T-helper 17 cell (primary cell): ENCODE measurements at places on chromosomes 6 and 20. TPM values are rescaled to one million over a fixed set of nuclear protein-coding genes. Genes with fewer than 3 reads are reported as not detected.

PTCRA gene
- 35.0 TPM for total RNA-seq

LAMA5 gene
- total RNA-seq: 0.50 TPM

DNA sequence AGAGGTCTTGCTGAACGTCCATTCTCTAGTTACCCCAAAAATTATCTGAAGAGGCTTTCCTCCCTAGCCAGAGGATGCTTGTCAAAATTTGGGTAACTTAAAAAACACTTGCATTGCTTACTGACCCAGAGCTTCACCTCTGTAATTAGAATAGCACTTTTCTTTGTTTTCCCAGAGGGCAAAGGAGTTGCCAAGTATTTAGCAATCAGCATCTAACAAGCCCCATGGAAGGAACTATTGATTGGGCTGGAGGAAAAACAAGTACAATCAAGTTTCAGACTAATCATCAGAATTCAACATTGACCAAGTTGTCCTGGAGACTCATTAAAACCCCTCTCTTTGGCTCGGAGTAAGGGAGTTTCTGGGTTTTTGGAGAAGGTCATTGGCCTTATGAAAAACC lies 226.4 kb downstream of the TBC1D7 start:
- DNase-seq: no peak
- H3K27me3 ChIP-seq: peaks cover 15% of the 10 kb centered on the region
- H3K27ac ChIP-seq: no peak overlapping the region
- H3K4me1 ChIP-seq: no peaks in the 10 kb centered on the region
- H3K4me3 ChIP-seq: no peak overlapping the region

DNA sequence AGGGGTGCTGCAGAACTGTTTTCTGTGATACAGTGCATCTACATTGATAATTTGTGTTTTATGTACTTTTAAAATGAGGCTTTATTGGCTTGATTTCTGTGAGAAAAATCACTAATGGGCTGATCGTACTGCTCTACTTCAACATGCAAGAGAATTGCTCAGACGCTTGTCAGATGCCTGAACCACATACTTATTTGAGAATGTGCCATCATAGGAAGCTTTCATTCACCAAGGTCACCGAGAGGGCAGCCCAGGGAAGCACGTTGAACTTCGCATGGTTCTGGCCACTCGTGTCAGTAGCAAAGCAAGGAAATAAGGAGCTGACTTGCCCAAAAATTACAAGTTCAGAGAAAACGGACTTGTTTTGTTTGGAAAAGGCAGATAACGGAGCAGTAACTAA lies 168.5 kb upstream of the AKAP12 start:
- no peaks in the 10 kb centered on the region for H3K4me1 ChIP-seq
- H3K4me3 ChIP-seq: no peak overlapping the region
- peaks cover 5% of the 10 kb centered on the region for H3K36me3 ChIP-seq
- H3K27ac ChIP-seq: no peak overlapping the region
- H3K27me3 ChIP-seq: no peaks in the 10 kb centered on the region

DNA sequence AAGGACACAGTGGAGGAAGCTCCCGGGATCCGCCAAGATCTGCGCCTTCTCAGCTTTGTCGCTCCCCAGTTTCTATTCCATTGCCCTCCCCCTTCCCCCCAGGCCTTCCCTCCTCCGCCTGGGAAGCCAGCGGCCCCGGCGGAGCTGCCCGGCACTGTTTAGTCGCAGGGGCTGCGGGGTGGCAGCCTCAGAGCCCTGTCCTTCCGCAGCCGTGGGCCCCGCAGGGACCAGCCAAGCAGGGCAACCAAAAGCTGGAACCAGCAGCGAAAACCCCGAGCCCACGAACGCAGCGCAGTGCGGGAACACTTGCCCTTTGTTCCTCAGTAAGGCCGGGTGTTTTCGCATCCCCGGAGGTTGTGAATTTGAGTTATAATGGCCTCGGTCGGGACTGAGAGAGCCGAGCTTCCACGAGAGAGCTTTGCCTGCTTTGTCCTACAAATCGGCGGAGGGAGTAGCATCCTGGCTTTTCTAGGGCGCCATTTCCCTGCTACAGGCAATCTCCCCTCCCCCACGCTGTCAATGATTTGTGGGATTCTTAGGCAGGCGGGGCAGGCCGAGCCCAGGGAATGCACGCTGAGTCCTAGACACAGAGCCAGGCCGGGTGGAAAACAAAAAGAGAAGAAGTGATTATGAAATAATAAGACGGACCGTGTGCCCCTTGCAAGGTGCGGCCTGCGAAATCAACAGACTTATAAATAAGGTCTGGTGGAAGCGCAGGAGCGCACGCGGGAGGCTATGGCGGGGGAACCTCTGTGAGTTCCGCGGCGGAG lies 4.0 kb upstream of the TUBB2B start:
- peaks cover 10% of the 10 kb centered on the region for H3K36me3 ChIP-seq
- H3K4me1 ChIP-seq: peaks cover 38% of the 10 kb centered on the region
- no peak for DNase-seq
- H3K4me3 ChIP-seq: peak overlapping the region; percentile 74
- no peak overlapping the region for H3K27ac ChIP-seq

GRCh38 chr6:169452117-169452868 lies 198.6 kb upstream of the THBS2 start:
- H3K36me3 ChIP-seq: no peaks in the 10 kb centered on the region
- peaks cover 21% of the 10 kb centered on the region for H3K27me3 ChIP-seq
- no peak overlapping the region for H3K4me3 ChIP-seq
- H3K27ac ChIP-seq: no peak overlapping the region
- H3K4me1 ChIP-seq: peaks cover 2% of the 10 kb centered on the region
